ENCODE measurements at places on chromosomes 12 and 14.

DNA sequence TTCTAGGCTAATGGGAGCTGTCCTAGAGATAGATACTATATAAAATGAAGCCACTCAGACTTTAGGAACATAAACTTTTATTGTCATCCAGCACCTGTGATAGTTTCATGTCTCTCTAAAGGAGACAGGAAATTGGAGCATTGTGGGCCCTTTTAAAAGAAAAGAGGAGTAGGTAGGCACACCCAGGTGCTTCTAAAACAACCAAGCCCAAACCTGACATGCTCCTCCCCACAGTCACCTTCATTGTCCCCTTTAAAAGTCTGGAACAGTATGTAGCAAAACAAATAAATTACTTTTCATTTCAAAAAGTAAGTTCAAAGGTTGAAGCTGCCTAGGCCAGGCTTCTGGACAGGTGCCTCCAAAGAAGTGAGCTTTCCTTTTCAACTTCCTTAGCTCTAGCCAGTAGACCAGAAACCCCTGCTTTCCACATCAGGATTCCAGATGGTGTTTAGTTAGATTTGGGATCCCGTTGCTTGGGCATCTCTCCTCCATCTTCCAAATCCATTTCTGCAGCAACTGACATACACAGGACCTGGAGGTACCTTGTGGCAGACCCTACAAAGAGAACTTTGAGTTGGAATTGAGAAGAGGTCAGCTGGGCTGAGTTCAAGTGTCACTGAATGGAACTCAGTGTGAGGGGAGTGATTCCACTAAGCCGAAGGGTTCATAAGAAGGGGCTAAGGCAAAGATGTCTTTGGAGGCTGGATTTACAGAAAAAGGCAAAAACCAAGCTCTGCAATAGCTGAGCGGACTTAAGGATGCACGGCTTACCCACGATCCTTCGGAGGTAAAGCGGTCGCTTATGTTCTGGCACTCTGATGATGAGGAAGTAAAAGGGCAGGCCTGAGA is 6.9 kb downstream of the OXA1L start:
- no peak for DNase-seq

- no peak for DNase-seq
Measured at GRCh38 chr12:110528277-110528839, 26.2 kb downstream of the RAD9B start.

GRCh38 chr12:97716356-97716755 is 253.8 kb downstream of the RMST start:
- no peak for DNase-seq

DNA sequence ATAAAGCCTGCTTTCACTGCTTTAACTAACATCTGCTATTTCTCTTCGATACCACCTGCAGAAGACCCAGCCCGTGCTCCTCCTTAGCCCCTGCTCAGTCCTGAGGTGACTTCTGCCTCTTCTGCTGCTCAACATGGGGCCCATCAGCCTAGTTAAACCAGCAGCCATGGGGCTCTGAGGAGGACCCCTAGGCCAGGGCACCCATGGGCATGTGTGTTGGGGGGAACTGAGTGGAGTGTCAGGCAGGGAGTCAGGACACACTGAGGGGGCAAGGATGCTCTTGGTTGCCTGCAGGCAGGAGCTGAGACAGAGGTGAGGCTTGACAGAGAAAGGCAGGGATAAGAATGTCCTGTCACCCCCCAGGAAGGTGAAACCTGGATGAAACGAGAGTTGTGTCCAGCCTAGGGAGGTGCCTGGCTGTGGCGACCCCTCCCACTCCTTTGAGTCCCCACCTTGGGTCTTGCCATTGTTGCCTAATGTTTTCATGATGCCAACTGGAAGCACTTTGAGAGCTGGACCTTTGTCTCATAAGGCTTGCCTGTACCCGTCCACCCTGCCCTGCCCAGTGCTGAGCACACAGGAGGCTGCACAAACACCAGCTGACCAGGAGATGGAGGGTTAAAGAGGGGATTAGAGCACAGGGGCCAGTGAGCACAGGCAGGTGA is 12.5 kb upstream of the RABGGTA start:
- DNase-seq = no peak

GRCh38 chr14:101813171-101813759 is 51.8 kb downstream of the PPP2R5C start:
- DNase-seq = no peak

DNA sequence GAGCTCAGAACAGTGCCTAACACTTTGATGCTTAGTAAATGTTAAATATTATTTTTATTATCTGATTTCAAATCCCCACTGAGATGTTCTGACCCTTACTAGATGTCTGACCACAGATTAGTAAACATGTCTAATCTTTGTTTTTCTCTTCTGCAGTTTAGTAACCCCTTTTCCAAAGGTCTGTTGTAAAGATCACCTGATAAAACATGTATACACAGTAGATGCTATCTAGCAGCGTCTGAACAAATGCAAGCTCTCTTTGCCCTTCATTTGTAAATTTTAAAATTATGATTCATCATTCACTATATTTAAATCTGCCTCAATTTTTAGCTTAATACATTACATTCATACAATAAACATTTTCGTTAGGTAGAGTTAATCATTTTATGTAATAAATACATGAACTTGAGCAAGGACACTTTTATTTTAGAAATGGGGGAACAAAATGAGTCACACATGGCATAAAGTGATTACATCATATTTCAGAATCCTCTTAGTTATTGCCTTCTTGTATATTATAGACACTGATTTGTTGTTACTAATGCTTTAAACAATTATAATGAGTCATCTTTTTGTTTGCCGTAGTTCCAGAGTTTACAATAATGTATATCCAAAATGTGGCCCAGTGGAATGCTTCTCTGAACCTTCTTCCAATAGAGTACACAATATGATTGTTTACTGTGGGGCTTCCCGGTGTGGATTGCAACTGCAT is 1.7 kb upstream of the OR4K5 start:
- no peak for DNase-seq
